ENCODE measurements at places on chromosomes 2 and 18.

DNA sequence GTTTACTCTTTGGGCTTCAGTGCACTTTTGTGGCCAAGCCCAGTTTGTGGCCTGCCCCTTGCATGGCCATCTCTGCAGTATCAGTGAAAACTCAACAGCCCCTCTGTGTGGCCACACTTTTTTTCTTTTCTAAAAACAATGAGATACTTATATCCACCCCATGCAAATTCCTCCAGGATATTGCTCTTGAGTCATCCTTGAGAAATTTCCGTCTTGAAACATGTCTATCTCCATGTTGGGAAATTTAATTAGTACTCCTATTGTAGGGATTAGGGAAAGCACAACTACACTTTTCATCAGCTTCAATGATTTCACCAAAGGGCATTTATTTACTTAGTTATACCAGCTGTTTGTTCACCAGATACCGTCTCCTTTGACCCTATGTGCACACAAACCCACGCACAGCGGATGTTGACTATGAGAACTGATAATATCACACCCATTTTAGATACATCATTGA lies 993.1 kb downstream of the TSN start:
- peak; percentile 7 for DNase-seq

GRCh38 chr18:68667121-68667520 lies 47.8 kb downstream of the TMX3 start:
- no peak for DNase-seq

DNA sequence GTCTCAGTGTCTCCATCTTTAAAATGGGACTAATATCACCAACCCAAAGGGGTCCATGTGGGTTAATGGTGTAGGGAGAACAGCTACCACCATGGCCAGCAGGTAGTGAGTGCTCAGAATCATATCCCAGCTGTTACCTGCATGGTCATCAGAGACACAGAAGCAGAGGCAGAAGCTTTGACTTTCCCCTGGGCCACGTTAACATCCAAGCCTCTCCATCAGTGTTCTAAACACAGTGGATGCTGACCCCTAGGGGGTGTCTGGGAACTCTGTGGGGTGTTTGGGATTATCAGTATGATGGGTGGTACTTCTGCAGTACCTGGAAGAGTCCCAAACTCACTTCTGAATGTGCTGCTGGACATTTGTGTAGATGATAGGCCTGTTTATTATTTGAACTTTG lies 93.6 kb downstream of the GYPC start:
- DNase-seq = no peak

- DNase-seq = no peak
Measured at GRCh38 chr2:98543842-98544241, 64.5 kb downstream of the COA5 start.

DNA sequence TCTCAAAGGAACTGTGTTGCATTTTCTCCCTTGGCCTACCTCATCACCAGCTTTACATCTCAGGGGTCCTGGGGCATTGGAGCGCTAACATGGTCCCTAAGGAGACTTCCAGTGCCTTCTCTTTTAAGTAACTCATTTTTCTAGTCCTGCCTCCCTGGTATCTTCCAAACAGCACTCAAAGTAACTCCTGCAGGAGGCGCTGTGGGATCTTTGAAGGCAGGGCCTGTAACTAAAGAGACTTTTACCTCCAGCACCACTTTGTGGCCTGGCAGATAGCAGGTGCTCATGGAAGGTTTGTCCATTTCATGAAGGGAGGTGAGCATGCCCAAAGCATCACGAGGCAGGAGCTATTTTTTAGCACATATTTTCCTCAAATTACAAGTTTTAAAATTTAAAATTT lies 411.0 kb upstream of the GYPC start:
- DNase-seq = no peak

GRCh38 chr2:102677244-102678215 lies 58.2 kb downstream of the SLC9A2 start:
- no peak for DNase-seq

- peak; percentile 75 for DNase-seq
Measured at GRCh38 chr2:130391058-130391871, 35.4 kb downstream of the PTPN18 start.

- peak; percentile 56 for DNase-seq
Measured at GRCh38 chr2:1140389-1141003, 189.8 kb downstream of the SNTG2 start.

DNA sequence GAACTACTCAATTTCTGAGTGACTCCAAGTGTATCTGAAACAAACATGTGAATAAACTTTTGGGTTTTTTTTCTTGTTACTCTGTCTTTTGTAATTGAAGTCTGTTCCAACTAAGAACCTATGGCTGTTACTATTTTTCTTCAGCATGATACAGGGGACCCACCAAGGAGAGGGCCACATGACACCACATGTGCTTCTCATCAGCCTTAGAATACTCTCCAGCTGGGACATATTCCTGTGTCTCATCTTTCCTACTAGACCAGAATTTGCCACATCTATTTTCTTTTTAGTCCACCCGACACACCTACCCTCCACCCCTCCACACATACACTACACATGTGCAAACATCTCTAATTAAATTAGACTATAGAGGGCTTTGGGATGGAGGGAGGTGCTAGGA lies 191.7 kb upstream of the NDUFV2 start:
- DNase-seq = no peak

GRCh38 chr2:65999796-66000195 lies 435.1 kb upstream of the MEIS1 start:
- no peak for DNase-seq

DNA sequence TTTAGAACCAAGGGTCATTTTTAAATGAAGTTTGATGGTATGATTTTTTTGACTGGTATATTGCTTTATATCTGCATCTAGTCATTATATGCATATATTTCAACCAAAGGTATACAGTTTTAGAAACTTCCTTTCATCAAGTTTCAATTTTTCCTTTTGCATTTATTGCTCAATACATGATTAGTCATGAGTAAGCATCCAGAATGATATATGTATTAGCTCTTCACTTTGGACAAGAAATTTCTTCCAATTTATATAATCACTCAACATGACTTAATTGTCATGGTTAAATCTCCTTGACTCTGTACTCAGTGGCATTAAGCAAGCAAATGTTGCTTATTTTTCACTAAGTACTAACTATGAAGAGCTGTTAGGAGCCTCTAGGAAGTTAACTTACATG lies 123.6 kb downstream of the PLCL1 start:
- no peak for DNase-seq

DNA sequence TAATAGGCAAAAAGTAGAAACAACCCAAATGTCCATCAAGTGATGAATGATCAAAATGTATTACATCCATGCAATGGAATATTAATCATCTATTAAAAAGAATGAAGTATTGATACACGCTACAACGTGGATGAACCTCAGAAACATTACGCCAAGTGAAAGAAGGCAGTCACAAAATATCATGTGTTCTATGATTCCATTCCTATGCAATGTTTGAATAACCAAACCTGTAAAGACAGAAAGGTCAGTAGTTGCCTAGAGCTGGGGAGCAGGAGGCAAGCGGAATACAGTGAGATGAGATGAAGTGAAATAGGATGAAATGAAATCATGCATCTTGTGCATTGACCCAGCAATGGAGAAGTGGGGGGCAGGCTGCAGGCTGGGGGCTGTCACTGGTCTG lies 17.9 kb upstream of the COL6A3 start:
- DNase-seq = no peak

DNA sequence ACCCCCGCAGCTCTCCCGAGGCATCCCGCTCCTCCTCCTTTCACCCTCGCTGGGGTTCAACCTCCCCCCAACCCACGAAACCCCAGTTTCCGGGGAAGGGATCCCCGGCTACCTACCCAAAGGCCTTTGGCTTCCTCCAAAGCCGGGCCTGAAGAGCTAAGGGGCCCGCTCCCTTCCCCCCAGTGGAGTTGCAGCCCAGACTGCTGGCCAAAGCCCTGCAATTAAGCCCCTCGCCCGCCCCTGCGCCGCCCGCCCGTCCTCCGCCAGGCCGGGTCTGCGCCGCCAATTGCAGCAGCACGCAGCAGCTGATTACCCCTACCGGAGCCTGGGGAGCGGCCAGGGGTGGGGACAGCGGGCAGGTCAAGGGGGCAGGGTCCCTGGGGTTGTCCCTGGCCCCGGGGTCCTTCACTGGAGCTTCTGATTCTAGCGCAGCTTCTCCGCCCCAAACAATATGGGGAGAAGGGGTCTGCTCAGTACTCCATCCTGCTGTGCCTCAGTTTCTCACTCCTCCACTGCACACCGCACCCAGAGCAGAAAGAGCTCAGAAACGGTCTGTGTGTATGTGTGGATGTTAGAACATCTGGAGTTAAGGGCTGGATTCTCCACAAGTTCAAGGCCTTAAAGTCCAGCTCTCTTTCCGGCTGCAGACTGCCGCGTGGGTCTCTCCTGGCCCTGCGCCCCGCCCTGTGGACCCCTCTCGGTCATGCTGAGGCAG lies 16.9 kb downstream of the WNT10A start:
- no peak for DNase-seq

DNA sequence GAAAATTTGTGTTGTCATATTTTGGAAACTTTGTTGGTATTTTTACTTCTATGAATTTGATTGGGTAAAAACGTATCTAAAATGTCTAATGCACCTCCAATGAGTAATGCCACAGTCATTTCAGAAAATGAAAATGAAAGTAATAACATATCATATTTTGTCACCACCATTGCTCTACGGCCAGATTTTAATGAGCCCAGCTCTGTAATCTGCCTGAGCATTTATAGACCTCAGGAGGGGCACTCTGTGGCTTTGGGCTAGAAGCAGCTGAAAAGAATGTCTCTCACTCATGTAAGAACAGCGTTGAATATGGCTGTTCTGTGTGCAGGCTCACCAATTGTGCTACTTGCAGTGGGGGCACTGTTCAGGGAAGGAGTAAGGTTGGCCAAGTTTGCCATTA lies 32.7 kb upstream of the ABCA12 start:
- peak; percentile 5 for DNase-seq

DNA sequence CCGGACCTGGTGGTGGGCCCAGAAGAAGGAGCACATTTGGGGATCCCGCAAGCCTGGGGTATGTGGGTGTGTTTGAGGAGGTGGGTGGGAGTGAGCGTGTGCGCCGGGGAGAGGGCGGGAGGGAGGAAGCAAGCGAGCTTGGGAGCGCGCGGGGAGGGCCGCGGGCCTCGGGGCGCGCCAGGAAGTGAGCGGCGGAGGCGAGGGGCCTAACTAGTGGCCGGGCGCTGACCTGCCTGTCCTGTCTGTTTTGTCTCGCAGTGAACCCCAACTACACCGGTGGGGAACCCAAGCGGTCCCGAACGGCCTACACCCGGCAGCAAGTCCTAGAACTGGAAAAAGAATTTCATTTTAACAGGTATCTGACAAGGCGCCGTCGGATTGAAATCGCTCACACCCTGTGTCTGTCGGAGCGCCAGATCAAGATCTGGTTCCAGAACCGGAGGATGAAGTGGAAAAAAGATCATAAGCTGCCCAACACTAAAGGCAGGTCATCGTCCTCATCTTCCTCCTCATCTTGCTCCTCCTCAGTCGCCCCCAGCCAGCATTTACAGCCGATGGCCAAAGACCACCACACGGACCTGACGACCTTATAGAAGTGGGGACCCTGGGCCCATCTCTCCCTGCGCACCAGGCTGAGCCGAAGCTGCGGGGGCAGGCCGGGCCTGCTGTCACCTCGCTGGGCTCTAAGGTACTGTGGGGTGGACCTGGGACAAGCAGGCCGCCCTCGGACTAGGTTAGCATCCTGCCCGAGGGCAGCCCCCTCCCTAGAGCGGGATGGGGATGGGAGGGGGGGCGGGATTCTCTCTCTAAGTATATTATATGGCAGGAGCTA lies 1.2 kb downstream of the HOXD4 start:
- DNase-seq = no peak

DNA sequence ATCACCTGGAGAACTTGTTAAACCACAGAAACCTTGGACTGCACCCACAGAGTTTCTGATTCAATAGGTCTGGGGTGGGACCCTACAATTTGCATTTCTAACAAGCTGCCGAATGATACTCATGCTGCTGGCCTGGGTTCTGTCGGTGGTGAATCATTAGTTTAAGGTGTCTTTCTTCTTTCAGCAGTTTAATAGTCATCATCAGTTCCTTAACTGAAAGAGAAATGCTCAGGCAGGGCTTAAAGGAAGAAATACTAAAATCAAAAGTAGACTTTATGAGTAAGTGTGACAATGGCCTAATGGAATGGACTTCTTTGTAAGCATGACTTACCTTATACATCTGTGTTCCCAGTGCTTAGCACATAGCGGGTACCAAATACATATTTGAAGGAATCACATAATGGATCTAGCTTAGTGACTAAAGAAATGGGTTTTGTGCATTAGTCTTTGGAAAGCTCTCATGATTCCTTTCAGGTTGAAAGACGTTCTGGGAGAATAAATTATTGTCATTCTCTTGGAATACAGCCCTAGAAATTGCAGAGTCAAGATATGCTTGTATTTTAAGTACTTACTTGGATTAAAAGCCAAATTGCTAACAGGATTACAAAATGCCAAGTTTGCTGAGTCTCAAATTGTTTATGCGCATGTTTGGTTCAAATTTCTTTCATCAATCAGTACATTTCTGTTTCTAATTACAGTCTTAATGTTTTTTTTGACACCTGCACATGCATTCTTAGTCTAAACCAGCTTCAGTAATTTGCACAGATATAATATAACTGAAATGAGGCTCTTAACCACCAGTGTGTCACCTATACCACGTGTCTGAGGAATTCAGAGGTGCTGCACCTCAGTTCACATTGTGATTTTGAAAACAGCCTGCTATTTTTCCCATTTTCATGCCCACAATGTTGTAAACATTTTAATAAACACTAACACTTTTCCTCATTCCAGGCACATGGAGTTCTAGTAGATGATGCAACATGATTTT lies 220.3 kb upstream of the NRP2 start:
- DNase-seq = no peak

DNA sequence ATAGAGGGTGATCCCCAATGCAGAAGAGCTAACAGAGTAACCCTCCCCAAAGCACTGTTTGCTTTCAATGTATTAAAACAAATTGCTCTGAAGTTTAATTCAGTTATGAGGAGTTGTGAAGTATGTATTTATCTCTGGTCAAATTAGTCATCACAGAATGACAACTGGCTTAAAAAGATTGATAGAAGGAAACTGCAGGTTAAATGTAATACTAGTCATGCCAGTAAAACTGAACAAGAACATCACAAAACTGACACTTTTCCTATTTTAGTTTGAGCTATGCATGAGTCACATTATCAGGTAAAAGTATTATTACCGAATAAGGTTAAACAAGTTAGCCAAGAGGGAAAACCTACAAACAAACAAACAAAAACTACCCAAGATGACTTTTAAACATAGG lies 99.0 kb upstream of the ACVR1C start:
- no peak for DNase-seq

- DNase-seq = no peak
Measured at GRCh38 chr2:3233877-3234276, 143.7 kb downstream of the EIPR1 start.

GRCh38 chr2:46878886-46879285 lies 36.7 kb downstream of the MCFD2 start:
- peak; percentile 62 for DNase-seq

GRCh38 chr2:220002699-220003098 lies 375.3 kb downstream of the SLC4A3 start:
- no peak for DNase-seq

GRCh38 chr18:33538418-33539042 lies 39.5 kb upstream of the ASXL3 start:
- no peak for DNase-seq

- no peak for DNase-seq
Measured at GRCh38 chr2:46534589-46534988, 55.2 kb downstream of the TMEM247 start.

- DNase-seq = no peak
Measured at GRCh38 chr2:203177361-203177760, 61.5 kb upstream of the CYP20A1 start.

Data from hepatic stellate cell (primary cell).